ENCODE measurements at places on chromosomes 3 and 15.

DNA sequence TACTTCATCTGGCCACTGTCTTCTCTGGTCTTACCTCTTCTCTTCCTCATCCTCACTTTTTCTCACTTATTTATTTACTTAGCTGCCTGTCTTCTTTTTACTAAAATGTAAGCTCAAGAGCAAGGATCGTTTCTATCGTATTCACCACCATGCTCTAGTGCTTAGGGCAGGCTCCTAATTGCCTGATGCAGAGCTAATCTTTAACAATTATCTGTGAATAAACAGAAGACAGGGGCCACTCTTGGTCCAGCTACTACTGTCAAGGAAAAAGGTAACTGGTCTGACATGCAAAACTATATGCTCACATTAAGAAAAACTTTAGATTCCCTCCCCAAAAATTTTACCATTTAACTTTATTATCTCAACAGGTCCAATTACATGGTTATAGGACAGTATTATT is 17.5 kb downstream of the PIK3R4 start:
- no peak for DNase-seq

- no peak for DNase-seq
Observed at GRCh38 chr3:102478160-102478559, 43.3 kb downstream of the ZPLD1 start.

- DNase-seq = no peak
Observed at GRCh38 chr3:165389064-165389463, 192.9 kb upstream of the SLITRK3 start.

GRCh38 chr3:151171145-151171757 is 31.8 kb downstream of the GPR171 start:
- no peak for DNase-seq

DNA sequence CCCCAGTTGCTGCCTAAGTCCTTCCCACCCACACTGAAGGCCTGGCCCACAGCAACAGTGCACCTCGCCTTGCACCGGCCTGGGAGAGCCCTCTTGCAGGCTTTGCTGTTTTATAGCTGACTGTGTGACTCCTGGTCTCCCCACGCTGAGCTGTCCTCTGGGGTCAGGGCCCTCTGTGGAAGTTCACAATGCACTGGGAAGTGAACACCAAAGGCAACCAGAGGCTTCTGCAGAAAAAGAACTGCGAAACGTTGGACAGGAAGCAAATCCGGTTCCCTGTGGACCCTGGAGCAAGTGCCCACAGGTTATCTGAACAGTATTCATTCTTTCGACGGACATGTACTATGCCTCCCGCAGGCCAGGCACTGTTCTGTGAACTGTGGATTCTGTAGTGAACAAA is 737 bp upstream of the EPHB1 start:
- DNase-seq = no peak

- DNase-seq = no peak
Observed at GRCh38 chr3:168952551-168952950, 711.0 kb downstream of the MECOM start.

Data from activated CD4-positive, alpha-beta T cell treated with anti-CD3 and anti-CD28 coated beads for 1 hour (primary cell).